ENCODE measurements at places on chromosomes 5 and 9. TPM values are rescaled to one million over a fixed set of nuclear protein-coding genes. Genes with fewer than 3 reads are reported as not detected.

PGM5 gene
- 742 TPM for total RNA-seq

SAPCD2 gene
- total RNA-seq, result 0.26 TPM

ADCY2 gene
- 9.1 TPM for total RNA-seq

SLC36A2 gene
- total RNA-seq, result not detected

PCAT7 gene
- total RNA-seq, result not detected

FABP6 gene
- not detected for total RNA-seq

POU5F2 gene
- 1.1 TPM for total RNA-seq

NPR3 gene
- 0.99 TPM for total RNA-seq

IFNA16 gene
- total RNA-seq, result not detected
